ENCODE measurements at places on chromosomes 7 and 10.

- DNase-seq = no peak
Observed at GRCh38 chr7:157615101-157615817, 278.5 kb downstream of the DNAJB6 start.

DNA sequence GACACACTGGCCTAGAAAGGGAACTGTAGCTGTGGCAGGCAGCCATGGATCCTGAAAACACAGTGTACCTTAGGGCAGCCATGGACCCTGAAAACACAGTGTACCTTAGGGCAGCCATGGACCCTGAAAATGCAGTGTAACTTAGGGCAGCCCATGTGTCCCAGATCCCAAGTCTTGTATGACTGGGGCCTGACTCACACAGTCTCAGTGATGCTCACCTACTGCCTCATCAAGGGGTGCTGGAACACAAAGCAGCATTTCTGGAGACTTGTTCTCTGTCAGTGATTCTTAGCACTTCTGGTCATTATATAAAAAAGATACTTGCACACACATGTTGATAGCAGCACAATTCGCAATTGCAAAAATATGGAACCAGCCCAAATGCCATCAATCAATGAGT, 70.2 kb upstream of the LAMB4 start:
- DNase-seq = no peak

GRCh38 chr7:21945454-21946221, at the start of gene CDCA7L:
Gene CDCA7L, minus strand, starts transcription at chr7:21945899. Its CDS starts 95 bp downstream, at chr7:21945804.
- peak; percentile 79 for DNase-seq

DNA sequence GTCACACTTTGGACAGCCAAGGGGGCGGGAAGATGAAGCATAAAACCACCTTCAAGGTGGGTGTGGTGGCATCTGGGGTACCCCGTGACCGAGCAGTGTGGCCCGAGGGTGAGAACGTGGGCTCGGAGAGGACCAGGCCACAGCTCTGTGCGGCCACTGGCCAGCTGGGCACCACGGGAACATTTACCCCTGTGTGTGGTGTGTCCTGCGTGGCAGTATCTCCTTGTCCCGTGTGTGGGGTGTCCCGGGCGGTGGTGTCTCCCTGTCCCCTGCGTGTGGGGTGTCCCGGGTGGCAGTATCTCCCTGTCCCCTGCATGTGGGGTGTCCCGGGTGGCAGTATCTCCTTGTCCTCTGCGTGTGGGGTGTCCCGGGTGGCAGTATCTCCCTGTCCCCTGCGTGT, 570.3 kb downstream of the DNAJB6 start:
- no peak for DNase-seq

- DNase-seq = no peak
Observed at GRCh38 chr10:28284126-28284525, 18.7 kb downstream of the MPP7 start.

- no peak for DNase-seq
Observed at GRCh38 chr10:84517554-84517953, 189.2 kb downstream of the CCSER2 start.

DNA sequence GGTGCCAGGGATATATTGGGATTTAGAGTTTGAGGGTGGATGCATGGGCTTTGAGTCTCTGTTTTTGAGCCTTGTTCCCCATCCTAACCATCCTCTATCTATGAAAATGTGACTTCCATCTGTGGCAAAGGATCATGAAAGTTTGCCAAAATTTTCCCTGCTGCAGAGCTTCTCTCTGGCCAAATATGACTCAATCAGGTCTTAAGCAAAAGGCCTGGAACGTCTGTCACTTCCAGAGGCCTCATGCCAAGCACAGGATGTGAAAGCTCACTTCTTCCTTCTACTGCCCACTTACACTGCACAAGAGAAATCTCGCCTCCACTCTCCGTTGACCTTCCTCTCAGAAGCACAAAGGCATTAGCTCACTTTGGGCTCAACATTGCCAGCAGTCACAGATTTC, 696.9 kb upstream of the NRP1 start:
- no peak for DNase-seq

DNA sequence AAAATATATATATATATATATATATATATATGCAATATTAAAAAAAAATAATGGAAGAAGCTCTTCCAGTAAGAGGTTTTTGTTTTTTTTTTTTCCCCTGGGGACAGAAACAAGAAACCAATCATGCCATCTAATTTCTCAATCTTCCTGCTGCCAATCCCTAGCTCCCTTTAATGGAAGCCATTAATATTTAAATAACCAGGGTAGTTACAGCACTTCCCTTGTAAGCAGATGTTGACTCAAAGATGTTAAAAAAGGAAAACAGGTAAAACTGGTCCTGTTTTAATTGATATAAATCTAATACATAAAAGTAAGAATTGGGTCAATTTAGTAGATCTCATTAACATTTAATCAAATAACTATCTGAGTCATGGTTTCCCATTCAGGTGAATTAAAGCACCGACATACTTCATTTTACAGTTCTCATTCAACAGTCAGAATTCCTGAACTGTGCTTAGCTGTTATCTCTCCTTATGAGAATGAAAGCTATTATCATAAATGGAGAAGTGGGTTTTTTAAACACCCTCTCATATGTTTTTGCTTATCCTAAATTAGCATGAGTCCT, 22.6 kb downstream of the CPVL start:
- DNase-seq = no peak

GRCh38 chr7:15603124-15603523, 41.3 kb upstream of the AGMO start:
- no peak for DNase-seq

DNA sequence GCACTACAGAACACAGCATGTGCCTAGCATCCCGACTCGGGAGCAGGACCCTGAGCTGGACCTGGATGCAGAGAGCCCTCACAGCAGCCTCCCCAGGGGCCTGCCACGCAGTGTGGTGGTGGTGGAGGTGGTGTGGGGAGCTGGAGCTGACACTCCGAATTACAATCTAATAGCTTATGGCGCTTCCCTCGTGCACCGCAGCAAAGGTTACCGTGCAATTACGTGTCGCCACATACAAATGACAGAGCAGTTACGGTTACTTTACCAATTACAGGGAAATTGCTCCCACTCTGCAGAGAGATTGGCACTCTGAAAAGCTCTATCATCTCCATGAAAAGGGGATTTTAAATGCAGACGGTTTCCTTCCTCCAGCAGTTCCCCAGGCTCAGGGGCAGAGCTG, 81.8 kb downstream of the PLXNA4 start:
- DNase-seq = no peak

- no peak for DNase-seq
Observed at GRCh38 chr7:37729181-37729580, 45.6 kb downstream of the GPR141 start.

DNA sequence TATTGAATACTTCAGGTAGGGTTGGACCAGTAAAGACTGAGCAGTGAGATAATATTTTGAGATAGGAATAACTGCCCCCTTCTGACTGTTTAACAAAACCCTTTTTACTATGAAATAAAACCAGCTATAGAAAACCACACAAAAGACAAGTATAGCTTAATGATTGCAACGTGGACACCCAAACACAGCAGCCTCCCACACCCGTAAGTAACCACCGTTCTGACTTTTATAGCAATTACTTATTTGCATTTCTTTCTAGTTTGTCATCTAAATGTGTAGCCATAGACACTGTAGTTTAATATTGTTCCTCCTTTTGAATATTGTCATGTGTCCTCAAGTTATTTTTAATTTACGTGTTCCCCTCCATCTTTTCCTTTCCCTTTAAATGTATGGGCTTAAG, 42.9 kb upstream of the SYPL1 start:
- DNase-seq = no peak

GRCh38 chr7:77563275-77563674, 26.2 kb downstream of the PTPN12 start:
- DNase-seq = no peak

- DNase-seq = no peak
Observed at GRCh38 chr7:128435327-128435686, 20.4 kb upstream of the HILPDA start.

DNA sequence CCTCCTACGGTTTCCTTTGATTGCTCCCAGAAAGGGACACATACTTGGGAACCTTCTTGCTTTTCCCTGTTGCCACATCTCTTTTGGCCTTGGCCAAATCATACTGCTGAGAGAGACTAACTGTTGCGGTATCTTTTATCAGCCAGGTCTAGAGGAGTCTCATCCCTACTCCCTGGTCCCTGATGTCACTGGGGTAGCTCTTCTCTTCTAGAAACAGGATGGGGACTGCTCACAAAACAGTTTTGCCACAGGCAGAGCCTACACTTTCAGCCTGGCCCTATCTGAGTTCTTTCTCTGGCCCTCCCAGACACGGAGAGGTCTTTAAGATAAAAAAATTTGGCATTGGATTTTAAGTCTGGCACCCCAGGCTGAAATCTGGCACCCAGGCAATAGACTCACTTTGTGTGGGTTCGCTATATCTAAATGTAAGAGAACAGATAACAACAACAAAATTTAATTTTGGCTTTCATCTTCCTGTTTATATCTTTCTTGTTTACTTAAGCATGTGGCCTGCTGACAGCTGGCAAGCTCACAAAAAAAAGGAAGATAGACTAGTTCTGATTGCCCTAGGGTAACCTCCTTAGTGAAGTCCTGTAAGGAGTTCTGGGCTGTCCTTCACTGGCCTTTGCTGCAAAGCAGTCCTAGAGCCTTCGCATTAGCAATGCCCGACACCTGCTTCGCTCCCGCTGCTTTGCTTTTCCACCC, 228.3 kb upstream of the NPVF start:
- DNase-seq = no peak

GRCh38 chr7:79880312-79880711, 254.3 kb upstream of the GNAI1 start:
- no peak for DNase-seq

DNA sequence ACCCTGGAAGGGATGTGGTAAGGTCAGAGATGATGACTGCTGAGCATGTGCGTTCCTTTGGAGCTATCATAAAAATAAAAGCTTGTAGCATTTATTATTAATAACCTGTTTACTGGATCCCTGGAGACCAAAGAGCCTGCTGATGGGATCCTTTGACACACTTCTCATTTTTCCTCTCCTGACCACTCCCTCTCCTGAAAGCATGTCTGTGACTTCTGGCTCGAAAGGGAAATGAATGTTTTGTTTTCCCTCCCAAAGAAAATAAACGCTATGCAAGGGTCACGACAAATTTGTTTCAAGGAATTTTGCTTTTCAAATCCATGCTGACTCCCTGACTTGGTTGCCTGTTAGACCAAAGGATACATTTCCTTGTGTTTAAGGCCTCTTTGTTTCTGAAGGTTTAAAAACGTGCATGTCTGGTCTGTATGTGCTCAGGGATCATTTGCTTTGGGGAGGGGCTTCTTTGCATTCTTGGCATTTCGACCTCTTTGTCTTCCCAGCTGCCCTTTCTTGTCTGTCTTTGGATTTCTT, 185.1 kb upstream of the AGK start:
- DNase-seq = no peak

DNA sequence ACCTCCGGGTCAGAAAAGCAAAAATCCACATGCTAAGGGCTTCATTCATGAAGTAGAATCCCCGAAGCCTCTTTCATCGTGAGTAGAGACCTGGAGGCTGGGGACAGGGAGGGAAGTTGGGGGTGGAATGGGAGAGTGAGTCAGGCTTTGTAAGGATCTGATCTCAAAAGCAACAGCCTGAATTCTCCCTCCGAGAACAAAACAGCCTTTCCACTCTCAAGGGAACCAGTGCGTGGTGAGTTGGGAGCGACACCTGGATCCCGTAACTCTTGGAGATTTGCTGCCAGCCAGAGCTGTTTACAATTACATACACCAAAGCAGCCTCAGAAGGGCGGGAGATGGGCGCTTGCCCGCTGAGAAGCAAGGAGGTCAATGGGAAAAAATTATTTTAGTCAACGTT, 10.8 kb downstream of the AFAP1L2 start:
- DNase-seq = no peak

- no peak for DNase-seq
Observed at GRCh38 chr7:159138508-159138907, 6.2 kb downstream of the VIPR2 start.

DNA sequence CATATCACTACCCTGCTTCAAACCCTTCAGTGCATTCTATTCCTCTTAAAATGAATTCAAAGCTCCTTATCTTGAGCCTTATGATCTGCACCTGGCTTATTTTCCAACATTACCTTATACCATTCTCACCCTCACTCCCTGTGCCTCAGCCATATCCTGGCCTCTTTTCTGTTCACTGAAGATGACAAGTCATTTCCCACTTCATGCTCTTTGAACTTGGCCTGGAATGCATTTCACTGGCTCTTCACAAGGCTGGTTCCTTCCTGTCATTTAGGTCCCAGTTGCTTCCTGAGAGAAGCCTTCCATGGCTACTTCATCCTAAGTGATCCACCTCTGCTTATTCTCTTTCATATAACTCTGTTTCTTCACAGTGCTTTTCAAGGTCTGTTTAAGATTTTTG, 3.2 kb upstream of the LIPF start:
- no peak for DNase-seq

DNA sequence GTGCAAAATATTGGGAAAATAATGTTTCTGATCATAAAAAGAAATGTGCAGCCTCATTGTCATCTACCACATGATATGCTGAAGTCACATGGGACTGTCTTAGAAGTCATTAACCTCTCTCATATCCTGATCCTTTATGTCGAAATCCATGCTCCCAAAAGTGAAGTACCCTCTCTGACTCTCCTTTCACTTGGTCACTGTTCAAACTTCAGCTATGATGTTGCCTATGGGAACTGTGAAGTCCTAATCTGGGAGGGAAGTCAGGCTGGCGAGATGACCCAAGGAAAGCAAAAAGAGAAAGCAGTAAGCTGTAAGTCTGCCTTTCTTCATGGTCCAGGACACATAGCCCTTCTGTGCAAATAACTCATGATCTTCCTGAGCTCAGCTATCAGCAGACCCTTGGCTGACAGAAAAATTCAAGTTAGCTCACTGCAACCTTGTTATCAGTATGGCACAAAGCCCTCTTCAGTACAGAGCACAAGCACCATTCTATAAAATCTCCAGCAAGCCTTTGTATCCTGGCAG, 29.5 kb downstream of the WASL start:
- DNase-seq = no peak

DNA sequence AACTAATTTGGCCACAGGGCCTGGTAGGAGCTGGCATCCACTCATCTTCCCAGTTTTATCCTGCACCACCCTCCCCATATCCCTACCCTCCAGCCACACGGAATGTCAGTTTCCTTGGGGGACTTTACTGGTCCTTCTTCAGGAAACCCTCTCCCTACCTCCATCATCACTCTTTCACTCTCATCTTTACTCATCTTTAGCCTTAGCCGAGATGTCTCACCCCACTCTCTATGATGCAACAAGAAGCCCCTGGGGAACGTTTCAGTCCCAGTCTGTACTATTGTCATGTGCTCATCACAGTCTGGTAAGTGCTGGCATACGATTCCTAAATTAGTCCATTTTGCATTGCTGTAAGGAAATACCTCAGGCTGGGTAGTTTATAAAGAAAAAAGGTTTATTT, 34.9 kb upstream of the TMEM248 start:
- DNase-seq = no peak

DNA sequence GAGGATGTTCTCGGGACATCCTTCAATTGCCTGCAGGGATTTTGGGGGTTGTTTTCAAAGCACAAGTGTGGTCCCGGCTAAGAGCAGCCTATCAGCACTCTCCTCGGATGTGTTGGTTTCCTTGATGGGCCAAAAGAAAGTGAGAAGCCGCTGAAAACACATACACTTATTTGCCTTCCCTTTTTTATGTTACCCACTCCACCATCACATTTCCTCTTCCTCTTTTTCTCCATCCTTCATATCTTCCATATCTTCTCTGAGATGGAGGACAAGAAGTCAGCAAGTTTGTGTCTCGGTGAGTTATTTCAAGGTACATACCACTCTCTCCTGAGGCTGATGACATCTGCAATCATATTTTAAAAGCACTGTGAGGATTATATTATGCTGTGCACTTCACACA, 64.0 kb downstream of the ZNF33B start:
- DNase-seq = no peak
